ENCODE measurements at places on chromosomes 7 and 10.
A peak's percentile ranks its signal among the peaks of the same experiment; 100 is the strongest.

GRCh38 chr7:3494947-3495346 lies 193.9 kb downstream of the SDK1 start:
- DNase-seq: no peak

- no peak for DNase-seq
Observed at GRCh38 chr10:107616463-107617410, 452.2 kb upstream of the SORCS1 start.

DNA sequence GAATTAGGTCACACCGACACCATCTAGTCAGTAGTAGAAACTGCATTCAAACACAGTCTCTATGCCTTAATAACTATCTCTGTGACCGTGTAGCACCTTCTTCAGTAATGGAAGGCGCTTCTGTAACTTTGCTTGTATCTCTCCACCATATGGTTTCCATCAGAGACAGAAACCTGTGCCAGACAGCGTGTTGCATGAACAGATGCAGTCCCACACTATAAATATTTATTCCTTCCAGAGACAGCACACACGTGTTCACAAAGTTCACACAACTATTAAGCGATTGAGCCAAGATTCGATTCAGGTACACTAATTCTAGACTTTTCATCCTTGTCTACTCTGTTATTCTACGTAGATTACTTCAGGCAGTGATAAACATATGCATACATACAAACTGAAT lies 873.9 kb upstream of the MBL2 start:
- DNase-seq: no peak

DNA sequence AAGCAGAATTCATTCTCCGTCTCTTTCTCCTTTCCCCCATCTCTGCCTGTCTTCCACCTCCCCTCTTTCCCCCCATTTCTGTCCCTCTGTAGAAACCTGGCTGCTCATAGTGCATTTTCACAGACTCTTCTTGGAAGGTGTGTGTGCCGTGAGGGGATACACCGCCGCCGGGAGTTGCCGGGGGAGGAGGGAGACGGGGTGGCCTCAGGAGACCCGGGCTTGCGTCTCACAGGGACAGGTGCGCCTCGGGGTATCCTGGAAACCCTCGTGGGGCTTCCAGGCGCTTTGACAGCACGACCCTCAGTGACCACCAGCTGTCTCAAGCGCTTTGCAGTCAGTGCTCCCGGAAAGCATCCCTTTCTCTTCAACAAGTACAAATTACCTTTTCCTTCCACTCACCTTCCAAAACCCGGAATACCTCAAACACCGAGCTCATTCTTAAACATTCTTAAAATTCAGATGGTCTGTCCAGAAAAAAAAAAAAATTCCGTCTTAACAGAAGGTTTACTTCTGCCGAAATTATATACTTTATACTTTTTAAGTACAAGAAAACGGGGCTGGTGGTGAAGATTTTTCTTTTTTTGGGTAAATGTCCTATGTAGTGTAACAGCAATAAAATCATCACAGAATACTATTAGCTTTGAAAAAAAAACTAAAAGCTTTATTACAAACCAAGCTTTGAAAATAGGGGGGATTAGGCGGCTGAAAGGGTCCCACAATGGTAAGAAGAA lies 8.2 kb downstream of the EMX2 start:
- no peak for DNase-seq

GRCh38 chr7:78594156-78594555 lies 795.6 kb downstream of the PHTF2 start:
- DNase-seq: no peak

- DNase-seq: no peak
Observed at GRCh38 chr7:103106005-103106702, 31.2 kb downstream of the ARMC10 start.

DNA sequence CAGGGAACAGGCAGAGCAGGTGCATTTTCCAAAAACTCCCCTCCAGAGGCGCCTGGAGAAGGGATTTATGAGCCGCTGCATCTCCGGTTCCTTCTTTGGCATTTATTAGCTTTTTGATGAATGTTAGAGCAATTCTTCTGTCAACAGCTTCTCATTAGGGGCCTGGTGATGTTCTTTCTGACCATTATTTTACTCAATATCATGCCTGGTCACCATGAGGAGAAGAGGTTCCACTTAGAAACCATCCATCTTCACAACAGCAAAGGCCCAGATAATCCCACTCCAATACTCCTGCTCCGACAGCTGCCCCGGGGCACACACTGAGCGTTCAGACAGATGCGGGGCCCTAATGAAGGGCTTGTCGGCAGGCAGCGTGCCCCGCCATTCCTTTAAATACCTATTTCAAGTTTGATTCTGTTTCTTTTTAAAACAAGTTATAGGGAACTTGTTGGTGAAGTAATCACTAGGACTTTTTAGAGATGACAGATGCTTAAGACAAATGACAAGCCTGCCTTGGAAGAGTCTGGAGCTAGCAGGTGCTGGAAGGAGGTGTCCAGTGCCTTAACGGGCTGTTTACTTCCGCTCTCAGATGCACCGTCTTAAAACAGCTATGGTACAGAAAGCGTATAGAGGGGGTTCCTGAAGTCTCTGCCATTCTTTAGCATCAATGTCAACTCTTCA lies 31.7 kb downstream of the ECHDC3 start:
- no peak for DNase-seq

- DNase-seq: no peak
Observed at GRCh38 chr10:43866712-43867111, 218.0 kb upstream of the ZNF32 start.

- DNase-seq: no peak
Observed at GRCh38 chr7:21504021-21504420, 38.8 kb upstream of the DNAH11 start.

DNA sequence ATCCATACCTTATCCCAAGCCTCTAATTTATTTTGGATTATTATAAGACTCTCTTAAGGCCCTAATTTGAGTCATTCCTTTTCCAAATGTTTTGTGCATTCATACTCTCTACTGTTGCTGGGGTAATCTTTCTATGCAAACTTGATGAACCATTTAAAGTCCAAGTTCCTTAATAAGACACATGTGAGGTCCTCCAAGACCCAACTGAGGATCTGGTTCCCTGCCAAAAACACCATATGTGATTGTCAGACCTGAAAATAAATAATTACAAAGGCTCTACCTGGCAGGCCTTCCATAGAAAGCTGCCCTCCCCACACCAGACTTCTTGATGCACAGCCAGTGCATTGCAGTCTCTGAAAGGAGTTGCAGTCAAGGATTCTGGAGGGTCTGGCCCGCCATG lies 257.9 kb upstream of the AKR1E2 start:
- no peak for DNase-seq

GRCh38 chr7:50206453-50207250 lies 97.9 kb upstream of the IKZF1 start:
- DNase-seq: no peak

DNA sequence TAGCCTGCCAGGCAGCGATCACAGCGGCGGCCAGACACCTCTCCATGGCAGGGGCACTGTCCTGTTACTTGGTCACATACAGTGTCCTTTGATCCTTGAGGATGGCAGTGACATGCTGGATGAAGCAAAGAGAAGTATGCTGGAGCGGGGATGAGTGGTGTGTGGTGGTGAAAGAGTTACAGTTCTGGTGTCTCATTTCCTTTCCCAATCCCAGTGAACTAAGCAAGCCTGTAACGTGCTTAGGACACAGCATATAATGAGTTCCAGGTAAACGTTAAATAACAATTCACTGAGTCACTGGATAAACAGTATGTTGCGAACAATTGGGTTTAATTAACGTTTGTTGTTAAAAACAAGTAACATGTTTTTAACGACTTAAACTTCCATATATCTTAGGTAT lies 63.5 kb upstream of the LAMB1 start:
- DNase-seq: no peak

DNA sequence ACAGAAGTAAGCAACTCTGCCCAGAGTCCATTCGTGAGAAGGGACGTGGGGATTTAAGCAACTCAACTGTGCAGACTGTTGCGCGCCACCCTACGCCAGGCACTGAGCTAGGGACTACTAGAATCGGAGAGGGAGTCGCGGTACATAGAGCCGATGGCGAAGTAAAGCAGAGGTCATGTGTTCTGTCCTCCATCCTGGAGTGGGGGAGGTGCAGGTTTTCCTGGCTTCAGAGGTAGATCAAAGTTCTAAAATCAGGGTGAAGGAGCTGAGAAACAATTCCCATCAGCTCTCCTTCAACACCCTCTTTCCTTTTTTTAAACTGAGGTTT lies 23.2 kb downstream of the SLC35G1 start:
- DNase-seq: no peak

DNA sequence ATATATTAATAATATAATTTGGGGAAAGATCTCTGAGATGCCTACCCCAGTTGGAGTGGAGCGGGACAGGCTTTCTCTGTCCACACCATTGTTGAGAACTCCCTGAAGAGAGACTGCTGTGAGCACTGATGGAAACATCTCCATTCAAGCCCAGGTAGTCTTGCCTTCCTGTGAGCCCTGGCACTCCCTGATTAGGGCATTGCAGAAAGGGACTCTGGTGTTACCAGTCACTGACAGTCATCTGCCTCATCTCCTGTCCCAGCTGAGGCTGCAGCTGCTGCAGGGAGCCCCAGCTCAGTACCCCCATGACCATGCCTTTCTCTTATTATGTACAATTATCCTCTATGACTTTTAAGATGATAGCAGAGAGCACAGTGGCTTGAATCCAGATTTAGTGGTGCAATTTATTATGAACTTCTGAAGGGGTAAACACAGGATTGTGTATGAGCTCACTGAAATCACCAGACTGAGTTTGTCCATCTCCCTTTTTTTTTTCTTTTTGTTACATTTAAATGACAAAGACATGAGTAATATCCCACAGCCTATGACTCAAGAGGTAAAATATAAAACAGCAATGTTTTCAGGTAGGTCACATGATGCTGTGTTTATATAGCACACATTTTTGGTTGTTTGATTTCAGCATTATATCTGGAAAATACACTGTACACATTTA lies 236.9 kb downstream of the SLC25A13 start:
- DNase-seq: peak; percentile 23

DNA sequence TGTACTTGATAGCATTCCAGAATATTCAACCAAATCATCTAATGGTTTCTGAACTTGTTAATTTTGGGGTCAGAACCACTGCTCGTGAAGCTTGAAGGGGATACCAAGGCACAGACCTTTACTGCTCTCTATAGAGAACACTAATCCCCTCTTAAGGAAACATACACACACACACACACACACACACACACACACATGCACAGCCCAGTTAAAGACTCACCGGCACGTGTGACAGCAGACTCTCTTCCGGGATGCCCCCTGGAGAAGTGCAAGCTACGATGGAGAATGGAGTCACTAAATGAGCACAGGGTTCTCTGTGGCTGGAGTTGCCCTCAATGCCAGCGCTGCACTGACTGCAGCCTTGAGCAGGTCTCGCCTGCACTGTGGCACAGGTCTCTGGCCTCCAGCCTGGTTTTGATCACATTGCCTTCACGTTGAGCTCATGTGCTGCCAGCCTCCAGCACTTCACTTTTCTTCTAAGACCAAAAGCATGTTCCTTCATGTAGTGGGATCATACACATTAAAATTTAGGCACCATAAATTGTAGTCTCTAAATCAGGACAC lies 300.8 kb downstream of the POM121L12 start:
- DNase-seq: no peak

DNA sequence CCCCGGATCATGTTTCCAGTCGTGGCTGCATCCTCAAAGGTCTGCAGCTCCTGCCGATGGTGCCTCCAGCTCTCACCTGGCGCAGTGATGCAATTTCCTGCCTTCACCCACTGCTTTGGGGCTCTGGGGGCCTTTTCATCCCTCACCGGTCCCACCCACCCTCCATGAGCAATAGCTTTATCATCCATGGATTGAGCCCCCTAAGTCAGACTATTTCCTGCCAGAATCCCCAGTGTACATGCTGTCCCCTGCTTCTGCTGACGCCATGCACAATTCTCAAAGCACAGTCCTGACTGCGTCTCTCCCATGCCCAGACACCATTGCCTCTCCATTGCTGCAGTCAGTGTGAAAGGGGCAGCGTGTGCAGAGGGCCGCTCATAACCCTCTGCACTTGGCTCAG lies 49.7 kb downstream of the FAM241B start:
- no peak for DNase-seq

DNA sequence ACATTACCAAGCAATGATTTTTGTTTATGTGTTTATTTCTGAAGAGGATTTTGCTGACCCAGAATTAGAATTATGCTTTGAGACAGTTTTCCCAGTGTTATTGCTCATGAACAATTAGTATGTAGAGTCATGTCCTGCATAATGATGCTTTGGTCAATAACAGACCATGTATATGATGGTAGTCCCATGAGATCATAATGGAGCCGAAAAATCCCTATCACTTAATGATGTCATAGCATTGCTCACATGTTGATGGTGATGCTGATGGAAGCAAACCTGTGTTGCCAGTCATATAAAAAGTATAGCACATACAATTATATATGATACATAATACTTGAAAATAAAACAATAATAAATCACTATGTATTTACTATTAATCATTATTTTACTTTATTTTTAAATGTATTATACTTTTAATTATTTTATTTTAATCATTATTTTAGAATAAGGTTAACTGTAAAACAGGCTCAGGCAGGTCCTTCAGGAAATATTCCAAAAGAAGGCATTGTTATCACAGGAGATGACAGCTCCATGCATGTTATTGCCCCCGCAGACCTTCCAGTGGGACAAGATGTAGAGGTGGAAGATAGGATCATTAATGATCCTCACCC lies 33.5 kb downstream of the AHR start:
- DNase-seq: no peak

GRCh38 chr7:17878627-17879026 lies 61.7 kb downstream of the SNX13 start:
- DNase-seq: no peak

DNA sequence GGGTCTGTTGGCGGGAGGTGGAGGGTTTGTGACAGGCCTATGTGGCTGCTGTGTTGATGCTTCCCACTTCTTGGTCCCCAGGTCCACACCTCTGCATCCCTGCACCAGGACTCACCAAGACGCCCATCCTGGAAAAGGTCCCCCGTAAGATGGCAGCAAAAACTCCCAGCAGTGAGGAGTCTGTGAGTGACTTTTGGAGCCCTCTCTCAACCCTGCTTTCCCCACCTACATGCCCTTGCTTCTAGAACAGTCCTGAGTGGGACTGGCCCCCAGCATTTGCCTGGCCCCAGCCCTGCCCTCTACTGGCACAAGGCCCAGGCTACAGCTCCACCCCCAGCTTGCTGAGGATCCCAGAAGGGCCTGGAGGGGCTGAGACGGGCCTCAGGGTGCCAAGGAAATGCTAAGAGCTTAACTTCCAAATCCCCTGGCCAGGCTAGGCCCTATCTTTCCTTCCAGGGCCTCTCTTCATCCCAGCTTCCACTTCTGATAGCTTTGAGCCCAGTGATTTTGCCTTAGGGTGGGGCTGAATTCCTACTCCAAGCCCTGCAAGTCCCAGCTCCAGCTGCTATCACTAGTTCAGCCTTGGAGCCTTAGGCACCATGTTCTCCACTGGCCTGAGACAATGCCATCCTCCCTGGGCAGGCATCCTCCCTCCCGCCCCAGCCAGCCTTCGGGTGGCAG lies 2.7 kb downstream of the CHAT start:
- no peak for DNase-seq

- no peak for DNase-seq
Observed at GRCh38 chr10:133125901-133126300, 34.1 kb upstream of the KNDC1 start.
